ENCODE measurements at places on chromosomes 4 and X. TPM values are rescaled to one million over a fixed set of nuclear protein-coding genes. Genes with fewer than 3 reads are reported as not detected.

- H3K36me3 ChIP-seq: no peaks in the 10 kb centered on the region
- no peak overlapping the region for H3K27ac ChIP-seq
- H3K4me1 ChIP-seq: no peaks in the 10 kb centered on the region
- peak; percentile 15 for DNase-seq
Observed at GRCh38 chrX:102546828-102547493, 30.4 kb upstream of the TMSB15A start.

The CFP gene
- total RNA-seq: 2.8 TPM

DNA sequence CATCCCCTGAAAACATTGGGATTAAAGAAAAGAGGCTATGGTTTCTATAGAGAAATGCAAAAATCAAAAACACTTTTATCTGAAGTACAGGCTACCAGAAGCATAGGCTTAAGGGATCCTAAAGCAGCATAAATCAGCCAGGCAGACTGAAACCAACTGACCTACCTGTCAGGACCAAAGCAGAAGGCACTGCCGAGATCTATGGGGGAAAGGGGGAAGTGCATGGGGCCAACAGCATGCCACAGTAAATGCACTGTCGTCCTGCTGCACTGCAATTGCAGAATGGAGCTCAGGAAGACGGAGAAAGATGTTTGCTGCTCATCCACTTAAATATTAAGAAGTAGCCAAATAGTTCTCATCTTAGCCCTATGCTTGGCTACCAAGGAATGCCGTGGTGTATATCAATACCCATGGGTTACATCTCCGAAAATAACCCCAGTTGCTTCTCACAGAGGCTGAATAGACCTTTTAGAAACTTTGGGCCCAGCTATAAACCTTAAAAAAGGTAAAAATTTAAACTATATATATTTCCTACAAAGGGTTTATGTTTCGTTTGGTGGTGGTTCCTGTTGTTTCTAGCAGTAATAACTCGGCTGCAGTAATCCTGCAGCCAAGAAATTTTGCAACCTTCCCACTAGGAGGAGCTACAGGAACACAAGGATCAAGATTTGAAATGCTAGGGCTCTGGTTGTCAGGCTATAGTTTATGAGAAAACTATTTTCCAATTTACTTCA lies 312.2 kb upstream of the DIAPH2 start:
- no peaks in the 10 kb centered on the region for H3K4me1 ChIP-seq
- DNase-seq: peak; percentile 16
- no peak overlapping the region for H3K27ac ChIP-seq
- no peak overlapping the region for H3K4me3 ChIP-seq
- no peaks in the 10 kb centered on the region for H3K36me3 ChIP-seq

- H3K27ac ChIP-seq: no peak overlapping the region
- H3K4me1 ChIP-seq: no peaks in the 10 kb centered on the region
- H3K4me3 ChIP-seq: no peak overlapping the region
- no peak for DNase-seq
- no peaks in the 10 kb centered on the region for H3K27me3 ChIP-seq
- no peaks in the 10 kb centered on the region for H3K36me3 ChIP-seq
Observed at GRCh38 chr4:144494280-144494679, 151.7 kb upstream of the HHIP start.

DNA sequence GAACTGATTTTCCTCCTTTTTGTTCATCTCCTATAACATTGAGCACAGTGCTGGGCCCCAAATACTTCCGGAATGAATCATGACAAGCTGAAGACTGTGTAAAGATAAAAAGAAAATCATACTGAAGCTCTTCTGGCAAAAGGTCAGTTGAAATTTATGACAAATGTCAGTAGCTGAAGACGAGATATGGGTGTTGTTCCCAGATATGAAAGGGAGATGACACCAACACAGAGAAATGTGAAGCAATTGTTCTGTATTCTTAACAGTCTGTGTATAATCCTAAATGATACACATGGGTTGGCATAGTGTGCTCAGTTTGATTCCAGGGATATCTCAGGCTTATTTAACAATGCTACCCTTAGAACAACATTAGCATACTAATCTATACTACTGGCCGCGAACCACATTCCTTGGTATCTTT lies 170.5 kb upstream of the PITX2 start:
- no peaks in the 10 kb centered on the region for H3K27me3 ChIP-seq
- H3K4me3 ChIP-seq: no peak overlapping the region
- H3K4me1 ChIP-seq: no peaks in the 10 kb centered on the region
- no peaks in the 10 kb centered on the region for H3K36me3 ChIP-seq

GRCh38 chr4:123743848-123744247 lies 347.3 kb downstream of the SPRY1 start:
- H3K4me3 ChIP-seq: no peak overlapping the region
- H3K27ac ChIP-seq: no peak overlapping the region
- DNase-seq: no peak
- no peaks in the 10 kb centered on the region for H3K27me3 ChIP-seq
- no peaks in the 10 kb centered on the region for H3K36me3 ChIP-seq

The PNMA3 gene
- total RNA-seq: 35.0 TPM

DNA sequence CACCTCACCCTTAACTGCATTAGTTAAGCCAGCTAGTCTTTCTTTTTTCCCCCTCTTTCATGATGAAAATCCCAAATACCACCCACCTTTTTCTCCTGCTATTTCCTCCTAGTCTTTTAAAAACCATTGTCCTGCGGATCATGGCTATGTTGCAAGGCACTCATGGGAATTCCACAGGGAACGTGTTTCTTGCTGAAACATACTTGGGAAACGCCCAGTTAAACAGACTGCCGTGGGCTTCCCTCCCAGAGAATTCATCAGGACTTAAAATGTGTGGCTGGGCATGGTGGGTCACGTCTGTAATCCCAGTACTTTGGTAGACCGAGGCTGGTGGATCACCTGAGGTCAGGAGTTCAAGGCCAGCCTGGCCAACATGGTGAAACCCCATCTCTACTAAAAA lies 32.2 kb downstream of the XG start:
- no peak overlapping the region for H3K27ac ChIP-seq
- no peaks in the 10 kb centered on the region for H3K4me1 ChIP-seq
- no peaks in the 10 kb centered on the region for H3K36me3 ChIP-seq
- no peak overlapping the region for H3K4me3 ChIP-seq
- H3K27me3 ChIP-seq: no peaks in the 10 kb centered on the region
- DNase-seq: no peak

The POU4F2 gene
- 1.9 TPM for total RNA-seq

- no peaks in the 10 kb centered on the region for H3K27me3 ChIP-seq
- DNase-seq: peak; percentile 50
- H3K4me3 ChIP-seq: peak overlapping the region; percentile 41
- peak overlapping the region; percentile 69 for H3K27ac ChIP-seq
- H3K4me1 ChIP-seq: peaks cover 15% of the 10 kb centered on the region
Observed at GRCh38 chr4:6658597-6659075, 18.2 kb downstream of the MRFAP1 start.

DNA sequence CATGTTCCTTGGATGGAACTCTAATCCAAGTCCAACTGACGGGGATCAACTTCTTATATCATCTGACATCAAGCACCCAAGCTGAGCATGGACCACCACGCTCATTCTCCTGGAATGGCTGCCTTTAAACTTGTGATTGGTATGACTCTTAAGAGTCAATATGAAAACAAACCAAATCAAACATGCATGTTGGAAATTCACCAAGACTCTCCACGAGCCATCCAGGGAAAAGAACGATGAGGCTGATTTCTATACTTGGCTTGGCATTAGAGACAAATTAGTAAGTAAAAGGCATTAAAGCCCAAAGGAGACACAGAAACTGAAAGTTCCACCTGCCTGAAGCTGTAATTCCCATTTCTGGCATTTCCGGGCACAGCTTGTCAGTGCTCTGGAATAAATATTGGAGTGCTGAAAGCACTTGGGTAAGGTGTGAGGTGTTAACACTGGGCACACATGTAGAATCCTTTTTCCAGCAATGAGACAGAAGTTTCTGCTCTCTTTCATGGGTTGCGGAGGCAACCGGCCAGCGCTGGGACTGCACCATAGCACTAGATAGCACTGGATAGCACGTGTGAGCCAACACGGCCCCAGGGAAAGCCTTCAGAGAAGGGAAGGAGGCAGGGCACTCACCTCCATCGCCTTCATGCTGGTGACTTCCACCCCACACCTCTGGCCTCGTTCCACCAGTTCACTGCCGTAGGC lies 42.1 kb upstream of the CENPU start:
- no peaks in the 10 kb centered on the region for H3K27me3 ChIP-seq
- H3K4me3 ChIP-seq: no peak overlapping the region
- DNase-seq: no peak
- H3K4me1 ChIP-seq: no peaks in the 10 kb centered on the region

The WNK3 gene
- 110 TPM for total RNA-seq

- no peaks in the 10 kb centered on the region for H3K27me3 ChIP-seq
- H3K4me3 ChIP-seq: no peak overlapping the region
- no peak for DNase-seq
- H3K4me1 ChIP-seq: no peaks in the 10 kb centered on the region
- no peaks in the 10 kb centered on the region for H3K36me3 ChIP-seq
Observed at GRCh38 chr4:137421796-137422195, 110.5 kb downstream of the PCDH18 start.

The HS3ST1 gene
- 8.8 TPM for total RNA-seq

DNA sequence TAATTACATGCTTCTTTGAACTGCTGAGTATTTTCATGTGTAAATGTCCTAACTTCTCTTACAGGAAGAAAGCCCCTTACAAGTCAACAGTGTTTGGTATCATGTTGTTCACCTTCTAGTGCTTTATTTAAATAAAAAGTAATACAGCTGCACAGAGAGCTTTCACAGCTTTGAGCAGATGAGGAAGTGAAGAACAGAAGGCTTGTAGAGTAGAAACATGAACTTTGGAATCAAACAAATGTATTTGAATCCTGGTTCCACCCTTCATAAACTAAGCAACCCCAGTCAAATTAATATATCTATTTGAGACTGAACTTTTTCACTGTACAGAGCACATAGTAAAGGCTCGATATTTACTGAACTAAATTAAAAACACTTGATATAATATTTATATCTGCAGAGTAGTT lies 120.5 kb downstream of the CAMK2D start:
- H3K36me3 ChIP-seq: no peaks in the 10 kb centered on the region
- no peak for DNase-seq
- no peaks in the 10 kb centered on the region for H3K27me3 ChIP-seq
- no peak overlapping the region for H3K4me3 ChIP-seq
- H3K4me1 ChIP-seq: peaks cover 20% of the 10 kb centered on the region
- H3K27ac ChIP-seq: no peak overlapping the region

GRCh38 chrX:19133784-19134183 lies 11.5 kb upstream of the ADGRG2 start:
- no peak for DNase-seq
- H3K27me3 ChIP-seq: no peaks in the 10 kb centered on the region
- no peaks in the 10 kb centered on the region for H3K4me1 ChIP-seq

GRCh38 chr4:172786039-172786792 lies 382.4 kb upstream of the GALNT7 start:
- no peaks in the 10 kb centered on the region for H3K36me3 ChIP-seq
- no peak overlapping the region for H3K4me3 ChIP-seq
- H3K27me3 ChIP-seq: no peaks in the 10 kb centered on the region
- peak; percentile 27 for DNase-seq
- H3K27ac ChIP-seq: no peak overlapping the region

DNA sequence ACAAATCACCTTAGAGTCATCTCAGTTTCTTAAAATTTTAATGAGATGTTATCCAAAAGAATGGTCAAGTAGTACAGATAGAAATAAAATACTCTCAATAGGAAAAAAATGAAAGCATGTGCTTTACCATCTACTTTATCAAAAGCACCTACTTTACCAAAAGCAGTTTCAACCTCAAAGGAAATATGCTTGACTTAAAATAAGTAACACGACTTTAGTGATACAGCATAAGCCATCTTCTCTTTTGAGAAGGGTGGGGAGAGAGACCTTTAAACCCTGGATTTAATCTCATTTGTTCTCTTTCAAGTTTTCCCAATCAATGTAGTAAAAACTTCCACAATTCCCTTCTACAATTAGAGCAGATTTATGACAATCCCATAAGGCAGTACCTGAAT lies 26.5 kb downstream of the OTUD4 start:
- no peaks in the 10 kb centered on the region for H3K36me3 ChIP-seq
- H3K27me3 ChIP-seq: no peaks in the 10 kb centered on the region
- H3K27ac ChIP-seq: peak overlapping the region; percentile 1
- H3K4me3 ChIP-seq: no peak overlapping the region
- peaks cover 6% of the 10 kb centered on the region for H3K4me1 ChIP-seq
- no peak for DNase-seq

DNA sequence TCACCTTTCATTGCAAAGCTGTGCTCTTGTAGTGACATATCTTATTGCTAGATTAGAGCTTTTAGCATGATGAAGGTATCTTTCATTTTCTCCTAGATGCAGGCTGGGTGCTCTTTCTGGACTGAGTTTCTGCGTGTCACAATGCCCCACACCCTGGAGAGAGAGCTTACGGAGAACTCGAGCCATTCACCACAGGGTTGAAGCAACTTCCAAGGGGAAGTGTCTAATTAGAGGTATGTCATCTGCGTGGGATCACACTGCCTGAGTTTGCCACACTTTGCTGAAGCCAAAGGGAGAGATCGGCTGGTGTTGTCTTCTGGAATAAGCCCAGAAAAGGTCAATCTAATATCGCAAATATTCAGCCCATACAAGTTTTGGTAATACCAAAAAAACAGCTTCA lies 179.3 kb upstream of the MBNL3 start:
- no peak overlapping the region for H3K4me3 ChIP-seq
- no peaks in the 10 kb centered on the region for H3K27me3 ChIP-seq
- no peaks in the 10 kb centered on the region for H3K4me1 ChIP-seq
- H3K36me3 ChIP-seq: no peaks in the 10 kb centered on the region
- H3K27ac ChIP-seq: no peak overlapping the region

- H3K4me1 ChIP-seq: no peaks in the 10 kb centered on the region
- H3K36me3 ChIP-seq: no peaks in the 10 kb centered on the region
- no peak overlapping the region for H3K27ac ChIP-seq
- DNase-seq: no peak
- H3K27me3 ChIP-seq: no peaks in the 10 kb centered on the region
Observed at GRCh38 chr4:7956270-7956808, 16.7 kb upstream of the AFAP1 start.

DNA sequence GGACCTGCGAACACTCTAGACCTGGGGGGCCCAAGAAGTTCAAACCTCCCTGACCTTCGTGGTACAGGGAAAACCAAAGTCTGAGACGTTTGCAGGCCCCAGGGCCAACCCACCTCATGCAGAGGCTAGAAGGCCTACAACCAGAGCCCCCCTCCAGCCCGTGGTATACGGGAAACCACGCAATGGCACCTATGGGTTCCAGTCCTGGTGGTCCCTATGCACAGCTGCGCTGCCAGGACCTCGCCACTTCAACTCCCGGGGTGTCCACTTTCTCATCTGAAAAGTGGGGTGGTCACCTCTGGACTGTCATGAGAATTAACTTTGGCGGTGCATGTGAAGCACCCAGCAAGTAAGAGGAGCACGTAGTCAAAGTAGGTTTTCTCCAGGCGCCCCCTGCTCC lies 8.4 kb upstream of the MSX1 start:
- peaks cover 11% of the 10 kb centered on the region for H3K4me1 ChIP-seq
- H3K27me3 ChIP-seq: peaks cover 4% of the 10 kb centered on the region
- H3K4me3 ChIP-seq: no peak overlapping the region
- no peak overlapping the region for H3K27ac ChIP-seq

The GPR82 gene
- total RNA-seq: 0.31 TPM

DNA sequence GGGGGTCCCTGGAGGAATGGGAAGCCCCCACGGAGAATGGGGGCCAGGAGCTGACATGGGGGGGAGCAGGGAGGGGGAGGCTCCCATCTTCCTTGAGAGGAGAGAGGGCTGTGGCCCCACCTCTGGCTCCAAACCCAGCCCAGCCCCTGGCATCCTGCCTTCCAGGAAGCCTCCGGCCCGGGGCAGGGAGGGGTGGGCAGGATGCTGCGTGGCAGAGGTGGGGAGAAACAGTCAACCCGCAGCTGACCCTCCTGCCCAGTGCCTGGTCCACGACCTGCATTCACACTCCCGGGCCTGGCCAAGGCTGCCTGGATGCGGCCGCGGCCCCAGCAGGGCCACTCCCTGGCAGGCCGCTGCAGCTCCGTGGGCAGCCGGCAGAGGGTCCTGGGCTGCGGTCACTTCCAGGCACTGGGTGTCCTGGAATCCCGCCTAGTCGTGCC lies 39.0 kb downstream of the CPLX1 start:
- no peak for DNase-seq
- H3K36me3 ChIP-seq: no peaks in the 10 kb centered on the region
- peaks cover 18% of the 10 kb centered on the region for H3K4me1 ChIP-seq
- peak overlapping the region; percentile 54 for H3K4me3 ChIP-seq

All from testis (tissue), 5 donors.